Neural crest cell (in vitro differentiated cells): ENCODE measurements at places on chromosomes 2 and 18.

DNA sequence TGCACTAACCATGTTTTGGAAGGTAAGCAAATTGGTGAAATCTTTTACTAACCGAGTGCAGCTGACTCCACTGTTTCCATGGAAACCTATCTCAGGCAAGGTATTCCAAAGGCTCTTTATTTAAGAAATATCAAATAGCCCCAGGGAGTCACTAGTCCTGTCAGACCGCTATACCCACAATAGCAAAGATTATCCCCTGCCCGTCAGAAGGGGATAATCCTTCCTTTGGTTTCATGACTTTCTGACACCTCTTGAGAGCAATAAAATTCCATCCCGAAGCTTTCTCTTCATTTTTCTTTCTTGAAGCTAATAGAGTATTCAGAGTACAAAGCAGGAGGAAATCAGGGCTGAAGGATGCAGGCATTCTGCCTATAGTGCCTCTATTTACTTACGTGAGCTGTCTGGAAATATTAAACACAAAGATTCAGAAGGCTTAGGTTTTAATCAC is 34.7 kb upstream of the MAP2 start:
- DNase-seq = no peak

GRCh38 chr2:209671020-209671680 is 100.5 kb upstream of the UNC80 start:
- no peak for DNase-seq

DNA sequence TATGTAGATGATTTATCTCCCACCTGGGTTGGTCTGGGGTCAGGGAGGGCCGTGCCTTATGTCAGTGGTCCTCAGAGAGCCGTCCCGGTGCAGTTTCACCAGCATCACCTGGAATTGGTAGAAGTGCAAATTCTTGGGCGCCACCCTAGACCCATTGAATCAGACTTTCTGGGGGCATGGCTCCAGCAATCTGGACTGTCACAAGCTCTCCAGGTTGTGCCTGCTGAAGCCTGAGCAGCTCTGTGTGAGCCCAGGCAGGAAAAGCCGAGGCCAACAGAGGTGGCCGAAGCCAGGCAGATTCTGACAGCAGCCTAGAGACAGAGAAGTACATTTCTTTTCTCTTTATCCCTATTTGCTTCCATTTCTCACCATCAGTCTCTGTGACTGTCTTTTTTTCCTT is 98.4 kb upstream of the SEC11C start:
- no peak for DNase-seq

DNA sequence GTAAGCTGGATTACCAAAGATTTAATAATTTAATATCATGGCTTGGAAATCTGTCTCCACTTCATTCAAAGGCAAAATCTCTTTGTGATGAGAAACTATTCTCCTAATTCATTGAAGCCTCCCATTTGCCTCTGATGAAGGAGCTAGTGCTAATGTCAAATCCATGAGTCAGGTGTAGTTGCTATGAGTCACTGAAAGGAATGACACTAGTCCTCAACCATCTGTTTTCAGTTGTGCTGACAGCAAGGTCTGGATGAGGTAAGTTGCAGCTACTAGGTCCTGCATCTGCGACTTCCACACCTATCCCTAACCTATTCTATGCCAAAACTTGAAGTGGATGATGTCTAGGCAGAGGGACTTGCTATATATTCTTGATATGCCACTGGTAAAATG is 324.0 kb upstream of the UBE2E3 start:
- DNase-seq = no peak

- no peak for DNase-seq
Measured at GRCh38 chr2:198546122-198546521, 741.7 kb downstream of the PLCL1 start.

GRCh38 chr2:230778350-230779063 is 65.9 kb downstream of the CAB39 start:
- DNase-seq = no peak

GRCh38 chr2:136137982-136138381 is 20.0 kb upstream of the CXCR4 start:
- DNase-seq = no peak

DNA sequence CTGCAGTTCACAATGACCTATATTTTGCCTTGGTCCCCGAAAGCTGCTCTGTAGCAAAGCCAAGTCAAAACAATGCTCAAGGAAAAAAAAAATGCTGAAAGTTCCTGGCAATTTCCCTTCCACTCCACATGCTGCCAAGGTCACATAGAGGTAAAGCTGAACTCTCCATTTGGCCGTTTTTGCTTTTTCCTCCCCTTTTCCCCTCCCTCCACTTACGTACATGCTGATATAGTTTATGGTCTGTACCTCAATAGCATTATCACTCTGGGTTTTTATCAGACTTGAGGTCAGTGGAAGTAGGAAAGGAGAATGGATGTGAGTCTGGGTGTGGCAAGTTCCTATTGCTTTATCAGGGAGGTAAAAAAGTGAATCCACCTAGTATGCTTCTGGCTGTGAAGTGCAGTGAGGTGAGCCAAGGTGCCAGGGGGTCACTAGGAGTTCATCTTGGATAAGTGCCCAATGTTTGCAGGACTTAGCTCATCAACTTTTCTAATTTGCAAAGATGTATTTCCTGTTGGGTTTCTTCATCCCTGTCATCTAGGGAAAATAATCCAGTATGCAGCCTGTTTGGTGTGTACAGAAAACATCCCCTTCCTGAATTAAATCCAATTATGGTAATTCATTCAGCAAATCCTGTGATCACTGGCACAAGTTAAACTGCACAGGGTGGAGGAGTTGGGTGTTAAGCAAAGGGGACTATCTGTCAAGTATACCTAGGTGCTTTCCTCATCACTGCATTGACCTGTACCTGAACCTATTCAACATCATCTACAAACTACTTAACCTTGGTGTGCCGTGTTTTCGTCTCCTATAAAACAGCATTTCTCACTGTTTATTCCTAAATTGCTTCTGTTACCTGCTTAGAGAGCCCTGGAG is 124.3 kb upstream of the CYP26B1 start:
- no peak for DNase-seq
